ENCODE measurements at places on chromosomes 16 and 17.

GRCh38 chr17:63816669-63817068 is 10.6 kb upstream of the PSMC5 start:
- no peak for DNase-seq

- no peak for DNase-seq
Observed at GRCh38 chr17:12683299-12683698, 17.6 kb downstream of the MYOCD start.

- no peak for DNase-seq
Observed at GRCh38 chr16:17448640-17449638, 21.8 kb downstream of the XYLT1 start.

GRCh38 chr17:72465191-72466024 is 344.6 kb downstream of the SOX9 start:
- peak; percentile 58 for DNase-seq

- no peak for DNase-seq
Observed at GRCh38 chr16:25060920-25061319, 45.8 kb upstream of the ARHGAP17 start.

GRCh38 chr17:39928858-39929645 is 1.5 kb downstream of the LRRC3C start:
- DNase-seq = peak; percentile 91

- DNase-seq = no peak
Observed at GRCh38 chr16:1299868-1300203, 9.6 kb upstream of the UBE2I start.

DNA sequence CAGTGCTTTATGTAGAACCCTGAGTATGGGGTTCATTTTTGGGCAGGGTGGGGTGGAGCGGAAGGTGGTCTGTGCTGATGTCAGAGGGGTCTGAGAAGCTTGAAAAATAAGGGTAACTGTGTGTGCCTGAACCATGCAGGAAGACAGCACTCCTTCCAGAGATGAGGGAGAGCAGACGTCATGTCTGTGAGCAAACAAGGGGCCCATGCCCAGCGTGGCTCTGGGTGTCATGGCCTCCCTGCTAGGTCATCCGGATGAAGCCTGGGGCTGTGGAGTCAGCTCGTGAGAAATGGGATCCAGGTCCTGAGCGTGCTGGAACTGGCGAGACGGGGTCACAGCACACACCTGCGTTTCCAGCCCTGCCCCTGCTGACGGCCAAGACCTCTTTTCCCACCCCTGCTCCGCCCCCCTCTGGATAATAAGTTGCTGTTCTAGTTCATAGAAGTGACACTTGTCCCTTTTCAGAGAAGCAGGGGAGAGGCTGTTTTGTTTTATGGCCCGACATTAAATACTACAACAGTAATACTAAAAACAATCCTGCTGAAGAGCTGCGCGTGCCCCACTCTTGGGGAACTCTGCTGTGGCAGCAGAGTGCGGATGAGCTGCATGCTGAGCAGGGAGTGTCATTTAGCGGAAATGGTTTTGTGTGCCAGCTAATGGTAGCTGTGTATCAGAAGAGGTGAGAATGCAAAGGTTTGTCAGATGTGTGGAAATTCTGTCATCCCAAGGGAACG is 92.6 kb downstream of the RPTOR start:
- DNase-seq = no peak

DNA sequence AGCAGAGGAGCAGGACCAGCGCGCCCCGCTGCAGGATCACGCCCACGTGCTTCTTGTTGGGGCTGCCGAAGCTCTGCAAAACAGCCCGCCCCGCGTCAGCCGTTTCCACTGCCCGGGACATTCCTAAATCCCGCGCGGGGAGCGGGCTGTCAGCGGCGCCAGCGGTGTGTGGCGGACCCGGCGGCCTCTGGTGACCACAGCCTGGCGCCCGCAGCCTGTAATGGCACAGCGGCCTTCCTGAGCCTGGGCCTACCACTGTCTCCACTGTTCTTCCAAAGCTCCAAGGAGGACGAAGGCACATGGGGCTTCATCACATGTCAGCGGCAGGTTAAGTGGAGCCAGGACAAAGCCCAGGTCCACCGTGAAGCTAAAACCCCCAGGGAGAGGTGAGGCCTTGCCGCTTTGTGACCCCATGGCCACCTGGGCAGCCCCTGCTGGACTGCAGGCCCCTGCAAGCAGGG is 2.5 kb downstream of the SLC47A2 start:
- no peak for DNase-seq

Measured in AG04449 (cell line).